ENCODE measurements at places on chromosomes 7 and 10.

DNA sequence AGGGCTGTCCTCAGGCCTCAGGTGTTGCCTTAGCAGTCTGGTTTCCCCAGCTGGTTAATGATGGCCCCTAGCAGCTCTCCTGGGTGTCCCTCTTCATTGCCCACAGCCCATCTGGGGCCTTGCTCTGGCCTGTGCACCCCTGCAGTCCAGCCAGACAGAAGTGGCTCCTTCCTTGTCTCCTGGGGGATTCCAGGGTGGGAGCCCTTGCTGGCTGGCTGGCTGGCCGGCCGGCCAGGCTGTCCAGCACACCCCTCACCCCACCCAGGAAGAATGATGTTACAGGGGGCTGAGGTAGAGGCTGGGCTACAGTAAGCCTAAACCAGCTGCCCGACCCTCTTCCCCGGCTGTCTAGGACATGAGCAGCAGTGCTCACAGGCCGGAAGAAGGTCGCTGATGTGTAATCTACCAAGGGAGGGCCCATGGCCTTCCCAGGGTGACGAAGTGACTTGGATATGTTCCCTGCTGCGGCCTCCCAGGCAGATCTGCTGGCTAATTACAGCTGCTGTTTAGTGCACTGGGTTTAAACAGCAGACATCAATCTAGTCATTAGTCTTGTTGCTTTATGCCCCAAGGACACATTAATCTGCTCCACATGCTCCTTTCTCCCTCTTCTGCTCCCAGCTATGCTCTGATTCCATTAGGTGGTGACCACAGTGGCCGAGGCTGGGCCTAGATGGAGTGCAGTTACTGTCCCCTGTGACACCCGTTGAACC lies 53.8 kb upstream of the LRRC4 start:
- DNase-seq = no peak

DNA sequence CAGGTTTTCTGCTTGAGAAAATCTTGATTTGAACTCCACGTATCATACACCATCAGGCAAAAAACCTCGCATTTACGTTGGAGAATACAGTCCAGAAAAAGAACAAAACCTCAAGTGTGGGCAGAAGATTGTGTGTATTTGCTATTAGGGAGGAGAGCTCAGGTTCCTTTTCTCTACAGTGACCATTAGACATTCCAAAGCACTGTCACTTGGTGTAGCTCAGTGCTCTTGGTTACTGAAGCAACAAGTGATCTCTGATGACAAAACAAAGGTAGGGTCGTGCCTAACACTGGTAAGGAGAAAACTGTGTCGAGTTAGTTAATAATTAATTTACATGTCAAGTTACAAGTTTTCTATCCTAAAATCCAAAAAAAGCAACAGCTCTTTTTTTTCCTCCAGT lies 72.6 kb downstream of the C1GALT1 start:
- DNase-seq = no peak

GRCh38 chr10:131085091-131085860 lies 226.2 kb downstream of the TCERG1L start:
- no peak for DNase-seq

DNA sequence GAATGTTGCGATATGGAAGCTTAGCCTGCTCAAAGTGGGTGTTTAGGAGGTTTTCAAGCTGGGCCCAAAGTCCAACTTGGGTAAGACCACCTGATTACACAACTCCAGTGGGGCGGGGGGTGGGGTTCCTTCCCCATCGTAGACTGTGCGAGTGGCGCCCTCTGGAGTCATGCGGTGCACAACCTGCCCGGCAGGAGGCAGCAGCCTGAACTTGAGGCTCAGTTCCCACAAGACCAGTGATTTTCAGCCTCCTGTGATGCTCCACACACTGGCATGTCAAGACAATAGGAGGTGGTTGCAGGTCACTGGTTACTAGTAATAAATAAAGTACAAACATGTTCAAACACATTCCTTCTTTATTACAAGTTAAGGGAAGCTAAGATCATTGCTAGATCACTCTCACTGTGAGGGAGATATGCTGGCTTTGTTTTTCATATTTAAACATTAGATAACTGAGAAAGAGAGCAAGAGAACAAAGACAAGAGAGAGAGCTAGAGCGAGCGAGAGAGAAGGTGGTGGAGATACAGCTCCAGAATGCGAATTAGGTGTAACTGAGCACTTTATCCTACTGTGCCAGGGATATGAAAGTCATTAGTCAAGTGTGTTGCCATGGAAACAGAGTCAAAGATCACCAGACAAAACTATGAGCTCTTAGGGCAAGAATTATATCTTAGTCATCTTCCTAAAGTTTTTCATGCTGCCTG lies 97.4 kb upstream of the BMPER start:
- no peak for DNase-seq

All from stimulated activated CD4-positive, alpha-beta T cell treated with anti-CD3 and anti-CD28 coated beads, Interleukin-1b, Interleukin-23, amount 100 ng/mL, for 1 hour (primary cell).